Colonic mucosa (tissue), 4 donors: ENCODE measurements at places on chromosomes 16 and 17. TPM values are rescaled to one million over a fixed set of nuclear protein-coding genes. Genes with fewer than 3 reads are reported as not detected.

GAST gene
- not detected for total RNA-seq

MYO15B gene
- 210 TPM for total RNA-seq

GRCh38 chr17:76266244-76266938 lies 1.2 kb downstream of the UBALD2 start:
- H3K36me3 ChIP-seq: no peaks in the 10 kb centered on the region
- peaks cover 43% of the 10 kb centered on the region for H3K4me1 ChIP-seq
- H3K4me3 ChIP-seq: peak overlapping the region; percentile 93
- no peaks in the 10 kb centered on the region for H3K27me3 ChIP-seq
- DNase-seq: peak; percentile 67

DNA sequence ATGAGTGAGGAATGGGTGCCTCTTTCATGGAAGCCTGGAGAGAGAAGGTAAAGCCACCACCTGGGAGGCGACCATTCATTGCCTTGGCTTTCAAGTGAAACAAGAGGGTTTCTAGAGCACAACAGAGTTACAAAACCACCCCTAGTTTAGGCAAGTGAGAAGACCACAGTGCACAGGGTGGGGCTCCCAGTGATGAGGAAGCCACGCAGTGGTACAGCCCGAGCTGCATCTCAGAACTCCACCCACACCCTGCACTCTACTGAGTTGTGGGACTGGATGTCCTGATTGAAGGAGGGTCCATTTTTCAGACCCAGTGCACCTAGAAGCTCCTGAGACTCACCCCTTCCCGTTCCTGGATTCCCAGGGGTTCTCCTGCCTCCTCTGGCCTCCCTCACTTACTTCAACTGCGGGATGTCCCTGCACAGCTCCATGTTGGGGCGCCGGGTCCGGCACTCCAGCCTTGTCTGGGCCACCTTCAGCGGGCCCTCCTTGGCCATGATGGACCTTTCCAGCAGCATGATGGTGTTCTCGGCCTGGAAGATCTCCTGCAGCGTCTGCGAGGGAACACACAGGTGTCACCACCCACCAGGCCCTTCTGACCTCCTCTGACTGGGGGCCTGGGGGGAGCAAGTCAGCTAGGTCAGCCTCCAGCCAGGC lies 55.1 kb upstream of the EMP2 start:
- H3K4me1 ChIP-seq: no peaks in the 10 kb centered on the region
- H3K27ac ChIP-seq: no peak overlapping the region
- no peaks in the 10 kb centered on the region for H3K27me3 ChIP-seq
- no peak for DNase-seq

DNA sequence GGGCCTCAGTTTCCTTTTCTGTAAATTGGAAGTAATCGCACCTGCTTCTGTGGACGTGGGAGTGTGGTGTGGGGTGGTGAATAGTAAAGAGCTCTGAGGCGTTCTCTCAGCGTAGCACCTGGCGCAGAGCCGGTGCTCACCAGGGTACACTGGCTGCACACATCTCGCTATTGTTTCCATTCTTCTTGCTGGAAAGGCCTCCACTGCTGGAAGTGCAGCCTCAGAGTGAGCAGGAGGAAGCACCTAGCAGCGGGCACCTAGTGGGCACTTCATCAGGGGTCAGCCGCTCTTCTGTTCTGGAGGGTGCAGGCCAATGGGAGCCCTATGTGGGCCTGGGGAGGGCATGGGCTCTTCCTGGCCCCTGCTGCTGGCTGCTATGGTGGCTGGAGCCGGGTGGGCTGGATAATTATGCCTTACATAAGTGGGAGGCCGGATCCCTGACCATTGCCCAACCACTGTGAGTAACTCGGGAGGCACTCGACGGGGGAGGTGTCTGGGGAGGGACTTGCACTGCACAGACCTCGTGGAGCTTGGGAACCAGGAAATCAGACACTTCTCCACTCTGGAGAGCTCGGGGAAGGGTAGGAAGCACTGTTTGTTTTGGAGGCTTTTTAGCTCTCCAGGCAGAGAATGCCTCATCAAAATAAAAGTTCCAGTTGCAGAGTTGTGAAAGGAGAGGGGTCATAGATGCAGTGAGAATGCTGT lies 1.7 kb downstream of the MAP2K3 start:
- peak; percentile 92 for DNase-seq
- peak overlapping the region; percentile 93 for H3K27ac ChIP-seq
- no peaks in the 10 kb centered on the region for H3K36me3 ChIP-seq
- no peaks in the 10 kb centered on the region for H3K27me3 ChIP-seq
